ENCODE measurements at places on chromosomes 4 and X. TPM values are rescaled to one million over a fixed set of nuclear protein-coding genes. Genes with fewer than 3 reads are reported as not detected.

ABCG2 gene
- total RNA-seq: 2.6 TPM

CETN2 gene
- total RNA-seq: 16.8 TPM

HSFX4 gene
- not detected for total RNA-seq

PRSS12 gene
- 15.2 TPM for total RNA-seq

TXK gene
- 0.16 TPM for total RNA-seq

GLRB gene
- 42.8 TPM for total RNA-seq

CTAG1B gene
- total RNA-seq: not detected

FGA gene
- not detected for total RNA-seq

TMEM271 gene
- not detected for total RNA-seq

SLC30A9 gene
- 25.7 TPM for total RNA-seq

LGI2 gene
- 0.06 TPM for total RNA-seq

FGF16 gene
- total RNA-seq: 2.8 TPM

P2RY4 gene
- 0.06 TPM for total RNA-seq

ADAM29 gene
- total RNA-seq: 0.06 TPM

UGT8 gene
- total RNA-seq: not detected

SSX4B gene
- total RNA-seq: not detected

RRAGB gene
- 29.6 TPM for total RNA-seq

XPNPEP2 gene
- total RNA-seq: not detected

CSN1S1 gene
- total RNA-seq: not detected

PRR32 gene
- total RNA-seq: not detected

BANK1 gene
- 0.06 TPM for total RNA-seq

STS gene
- 1.8 TPM for total RNA-seq

SH3RF1 gene
- 11.1 TPM for total RNA-seq

CYTL1 gene
- 29.2 TPM for total RNA-seq

CT45A1 gene
- not detected for total RNA-seq

NMU gene
- not detected for total RNA-seq

CT47B1 gene
- not detected for total RNA-seq

AMMECR1 gene
- total RNA-seq: 4.2 TPM

TBC1D8B gene
- 2.4 TPM for total RNA-seq

TCEAL6 gene
- not detected for total RNA-seq

ZCCHC4 gene
- 3.6 TPM for total RNA-seq

ASB12 gene
- not detected for total RNA-seq

POU3F4 gene
- not detected for total RNA-seq

TMSB15C gene
- total RNA-seq: 2.8 TPM

ODAPH gene
- total RNA-seq: not detected

C4orf36 gene
- 0.16 TPM for total RNA-seq

ADH4 gene
- not detected for total RNA-seq

AVPR2 gene
- total RNA-seq: 1.4 TPM

YTHDC1 gene
- total RNA-seq: 60.9 TPM

SPACA5 gene
- total RNA-seq: not detected
